ENCODE measurements at places on chromosomes 4 and X.

DNA sequence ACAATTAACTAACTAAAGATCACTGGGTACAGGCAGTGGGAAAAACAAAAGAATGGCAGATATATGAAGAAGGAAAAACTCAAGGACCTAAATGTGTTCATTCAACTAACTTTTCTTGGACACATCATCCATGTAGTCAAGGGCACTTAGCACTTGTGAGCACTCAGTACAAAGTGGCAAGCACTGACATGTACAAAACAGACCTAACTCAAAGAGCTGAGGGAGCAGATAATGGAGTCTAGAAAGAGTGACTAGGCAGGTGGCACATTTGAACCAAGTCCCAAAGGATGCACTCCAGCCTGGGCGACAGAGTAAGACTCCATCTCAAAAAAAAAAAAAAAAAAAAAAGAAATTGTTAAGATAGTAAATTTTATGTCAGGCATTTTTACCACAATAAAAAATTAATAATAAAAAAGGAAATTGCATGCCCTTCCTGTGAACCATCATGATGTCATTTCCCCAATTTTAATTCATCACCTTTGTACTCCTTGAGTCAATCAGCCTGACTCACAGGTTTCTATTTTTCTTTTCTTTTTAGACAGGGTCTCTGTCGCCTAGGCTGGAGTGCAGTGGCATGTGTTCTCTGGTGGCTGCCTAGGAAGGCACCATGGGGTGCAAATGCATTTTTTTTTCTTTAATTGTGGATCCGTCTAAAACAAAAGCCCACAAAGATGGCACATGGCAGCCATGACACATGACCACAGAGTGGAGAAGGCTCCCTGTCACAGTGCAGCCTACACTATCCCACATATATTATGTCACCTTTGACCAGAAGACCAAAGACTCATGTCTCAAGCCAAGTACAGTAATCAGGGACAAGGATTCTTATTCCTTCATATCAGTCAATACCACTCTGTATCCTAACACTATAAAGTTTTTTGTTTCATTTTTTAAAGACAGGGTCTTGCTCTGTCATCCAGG lies 91.9 kb downstream of the CHST7 start:
- DNase-seq = no peak

DNA sequence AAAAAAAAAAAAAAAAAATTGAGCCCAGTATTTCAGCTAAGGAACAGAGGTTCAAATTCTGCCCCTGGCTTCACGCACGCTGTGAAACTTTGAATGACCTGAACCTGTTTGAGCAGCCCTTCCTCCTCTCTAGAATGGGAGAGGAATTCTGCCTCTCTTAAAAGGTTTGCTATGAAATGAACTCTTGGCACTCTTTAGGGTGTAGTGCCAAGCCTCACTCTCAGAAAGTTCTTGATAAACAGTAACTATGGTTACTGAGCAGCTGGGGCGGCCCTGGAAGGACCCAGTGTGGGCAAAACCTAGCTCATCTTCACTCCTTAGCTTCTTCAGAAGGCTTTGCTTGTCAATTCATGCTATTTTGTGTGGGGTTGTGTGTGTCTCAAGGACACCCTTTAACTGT lies 73.7 kb downstream of the GEMIN8 start:
- DNase-seq = no peak

GRCh38 chrX:151085207-151085606 lies 91.2 kb upstream of the GPR50 start:
- no peak for DNase-seq

DNA sequence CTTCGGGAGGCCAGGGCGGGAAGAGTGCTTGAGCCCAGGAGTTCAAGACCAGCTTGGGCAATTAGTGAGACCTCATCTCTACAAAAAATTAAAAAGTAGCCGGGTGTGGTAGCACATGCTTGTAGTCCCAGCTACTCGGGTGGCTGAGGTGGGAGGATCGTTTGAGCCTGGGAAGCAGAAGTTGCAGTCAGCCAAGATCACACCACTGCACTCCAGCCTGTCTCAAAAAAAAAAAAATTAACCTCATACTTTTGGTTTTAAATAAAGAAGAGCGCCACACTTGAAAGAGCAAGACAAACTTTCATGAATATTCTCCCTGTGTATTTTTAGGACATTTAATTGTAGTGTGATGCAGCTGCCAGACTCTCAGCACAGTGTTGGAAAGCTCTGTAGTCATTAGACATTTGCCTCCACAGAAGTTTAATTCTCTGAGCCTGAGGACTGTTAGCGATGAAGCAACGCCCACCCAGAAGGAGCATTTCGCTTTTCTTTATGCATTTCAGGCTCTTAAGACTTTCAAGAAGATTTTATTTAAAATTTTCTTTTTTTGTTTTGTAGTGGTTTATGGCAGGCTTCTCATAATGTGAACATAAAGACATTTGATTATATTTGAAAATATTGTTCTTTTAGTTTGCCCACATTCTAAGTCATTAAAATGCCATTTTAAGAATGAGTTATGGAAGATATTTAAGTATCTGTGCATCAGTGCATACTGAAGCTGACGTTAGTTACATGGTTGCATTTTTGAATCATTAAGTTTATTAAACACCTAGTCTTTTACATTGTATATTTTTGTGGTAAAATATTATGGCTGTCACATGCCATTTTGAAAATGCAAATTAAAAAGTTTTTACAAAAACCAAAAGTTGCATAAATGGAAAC lies 45.8 kb downstream of the DCLK2 start:
- DNase-seq = no peak

All from stimulated activated CD8-positive, alpha-beta memory T cell treated with anti-CD3 and anti-CD28 coated beads, Interleukin-15, amount 100 ng/mL, for 48 hours (primary cell).